ENCODE measurements at places on chromosomes 4 and X. TPM values are rescaled to one million over a fixed set of nuclear protein-coding genes. Genes with fewer than 3 reads are reported as not detected.

Gene LDB2
- total RNA-seq, result 0.61 TPM

Gene GAGE1
- total RNA-seq, result 67.5 TPM

Gene PRIMPOL
- total RNA-seq, result 17.6 TPM

- no peak for DNase-seq
These were observed 10.4 kb upstream of the DRD5 start for GRCh38 chr4:9771034-9771433.

DNA sequence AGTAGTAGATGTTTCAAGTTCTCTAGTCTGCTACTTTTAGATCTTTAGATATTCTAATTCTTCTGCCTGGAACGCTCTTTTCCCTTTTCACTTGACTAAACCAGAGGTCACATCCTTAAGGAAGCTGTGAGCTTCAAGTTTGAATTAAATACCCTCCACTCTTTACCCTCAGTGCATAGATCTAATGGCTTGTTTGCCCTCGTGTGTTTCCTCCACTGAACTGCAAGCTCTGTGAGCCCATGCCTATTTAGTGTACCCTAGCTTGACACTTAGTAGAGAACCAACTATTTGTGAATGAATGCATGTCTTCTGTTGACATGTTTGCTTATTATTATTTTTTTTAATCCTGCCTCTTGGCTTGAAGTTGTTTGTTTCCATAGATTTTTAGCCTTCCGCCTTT is 138.3 kb downstream of the PDE5A start:
- DNase-seq, result peak; percentile 58

- DNase-seq, result no peak
These were observed 721.8 kb downstream of the ADGRL3 start for GRCh38 chr4:61921920-61922319.

GRCh38 chrX:109936598-109936997 is 66.3 kb upstream of the TMEM164 start:
- no peak for DNase-seq
